ENCODE measurements at places on chromosomes 4 and X. TPM values are rescaled to one million over a fixed set of nuclear protein-coding genes. Genes with fewer than 3 reads are reported as not detected.

- no peak for DNase-seq
Observed at GRCh38 chr4:35725131-35725530, 519.2 kb downstream of the ARAP2 start.

DNA sequence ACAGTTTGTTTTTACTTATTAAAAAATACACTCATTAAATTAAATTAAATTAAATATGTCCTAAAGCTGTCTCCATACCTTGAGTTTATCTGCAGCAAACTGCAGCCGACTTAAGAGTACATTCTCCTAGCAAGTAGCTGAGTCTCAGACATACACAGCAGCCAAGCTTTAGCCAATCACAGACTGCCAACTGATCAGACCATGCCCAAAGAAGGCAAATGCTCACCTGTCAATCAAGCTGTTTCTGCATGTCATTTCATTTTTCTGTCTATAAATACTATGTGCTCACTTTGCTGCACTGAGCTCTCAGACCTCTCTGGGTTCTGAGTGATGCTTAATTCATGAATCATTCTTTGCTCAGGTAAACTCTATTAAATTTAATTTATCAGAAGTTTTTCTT lies 280.9 kb upstream of the EPHA5 start:
- no peak for DNase-seq

DNA sequence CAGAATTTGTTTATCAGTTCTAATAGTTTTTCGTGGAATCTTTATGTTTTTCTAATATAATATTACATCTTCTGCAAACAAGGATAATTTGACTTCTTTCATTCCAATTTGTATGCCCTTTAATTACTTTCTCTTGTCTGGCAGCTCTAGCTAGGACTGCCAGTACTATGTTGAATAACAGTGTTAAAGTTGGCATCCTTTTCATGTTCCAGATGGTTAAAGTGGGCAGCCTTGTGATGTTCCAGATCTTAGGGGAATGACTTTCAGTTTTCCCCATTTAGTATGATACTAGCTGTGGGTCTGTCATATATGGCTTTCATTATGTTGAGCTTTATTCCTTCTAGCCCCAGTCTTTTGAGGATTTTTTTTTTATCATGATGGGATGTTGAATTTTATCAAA lies 220.6 kb upstream of the WDFY3 start:
- DNase-seq, result no peak

DNA sequence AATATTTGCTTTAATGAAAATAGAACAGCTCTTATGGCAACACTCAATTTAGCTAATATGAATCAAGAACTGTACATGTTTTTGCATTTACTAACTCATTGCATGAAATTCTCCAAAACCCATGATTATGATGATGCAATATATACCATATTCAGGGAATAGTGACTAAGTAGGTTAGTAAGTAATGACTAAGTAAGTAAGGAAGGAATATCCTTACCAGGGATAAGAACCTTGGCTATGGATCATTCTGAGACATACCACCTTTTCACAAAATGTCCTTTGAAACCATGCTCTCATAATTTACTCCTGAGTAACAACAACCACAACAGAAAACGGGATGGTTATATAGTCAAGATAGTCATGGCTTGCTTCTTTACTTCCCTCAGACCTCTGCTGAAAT lies 1513.0 kb downstream of the STIM2 start:
- DNase-seq, result no peak

DNA sequence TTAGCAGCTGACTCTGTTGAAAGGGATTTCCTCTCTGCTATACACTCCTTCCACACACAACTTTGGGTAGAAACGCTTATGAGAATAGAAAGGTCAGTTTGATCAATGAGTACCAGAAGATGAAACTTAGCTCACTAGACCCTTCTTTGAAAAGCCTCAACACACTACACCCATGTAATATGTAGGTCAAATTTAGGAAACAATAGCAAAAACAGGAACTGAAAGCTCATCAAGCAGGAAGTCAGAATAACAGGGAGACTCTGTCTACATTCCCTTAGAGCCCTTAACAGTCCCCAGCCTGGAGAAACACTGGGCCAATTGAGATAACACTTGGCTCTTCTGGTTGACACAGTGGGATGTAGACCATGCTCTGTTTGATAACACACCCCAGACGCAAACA lies 30.7 kb downstream of the SRPX2 start:
- no peak for DNase-seq

DNA sequence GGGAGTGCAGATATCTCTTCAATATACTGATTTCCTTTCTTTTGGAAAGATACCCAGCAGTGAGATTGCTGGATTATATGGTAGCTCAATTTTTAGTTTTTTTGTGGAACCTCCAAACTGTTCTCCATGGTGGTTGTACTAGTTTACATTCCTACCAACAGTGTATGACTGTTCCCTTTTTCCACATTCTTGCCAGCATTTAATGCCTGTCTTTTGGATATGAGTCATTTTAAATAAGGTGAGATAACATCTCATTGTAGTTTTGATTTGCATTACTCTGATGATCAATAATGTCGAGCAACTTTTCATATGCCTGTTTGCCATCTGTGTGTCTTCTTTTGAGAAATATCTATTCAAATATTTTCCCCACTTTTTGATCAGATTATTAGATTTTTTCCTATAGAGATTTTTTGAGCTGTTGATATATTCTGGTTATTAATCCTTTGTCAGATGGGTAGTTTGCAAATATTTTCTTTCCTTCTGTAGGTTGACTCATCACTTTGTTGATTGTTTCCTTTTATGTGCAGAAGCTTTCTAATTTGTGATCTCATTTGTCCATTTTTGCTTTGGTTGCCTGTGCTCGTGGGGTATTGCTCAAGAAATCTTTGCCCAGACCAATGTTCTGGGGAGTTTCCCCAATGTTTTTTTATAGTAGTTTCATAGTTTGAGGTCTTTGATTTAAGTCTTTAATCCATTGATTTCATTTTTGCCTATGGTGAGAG lies 552.7 kb downstream of the ZNF674 start:
- no peak for DNase-seq

- DNase-seq, result no peak
Observed at GRCh38 chr4:7928711-7929110, 10.9 kb downstream of the AFAP1 start.

DNA sequence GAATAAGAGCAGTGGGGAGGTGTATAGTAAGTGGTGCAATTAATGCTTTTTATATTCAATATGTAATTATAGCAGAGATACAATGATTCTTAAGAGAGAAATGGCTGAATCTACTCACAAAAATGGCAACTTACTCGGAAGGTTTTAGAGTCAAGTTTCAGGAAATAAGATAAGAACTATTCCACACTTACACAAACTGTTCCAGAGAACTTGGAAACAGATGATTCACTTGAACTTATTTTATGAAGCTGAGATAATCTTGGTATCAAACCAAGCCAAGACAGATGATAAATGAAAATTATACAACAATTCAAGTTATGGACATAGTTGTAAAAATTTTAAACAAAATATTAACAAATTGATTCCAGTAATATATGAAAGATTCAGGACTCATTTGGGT lies 311.3 kb upstream of the HS3ST1 start:
- no peak for DNase-seq

Gene CNGA1
- 17.8 TPM for total RNA-seq

Gene CORIN
- total RNA-seq, result 0.52 TPM

All from mucosa of descending colon (tissue), 3 donors.